ENCODE measurements at places on chromosomes 11 and 22.
A peak's percentile ranks its signal among the peaks of the same experiment; 100 is the strongest.

GRCh38 chr11:60974726-60975125 is 3.2 kb downstream of the CD6 start:
- ATAC-seq, result peak; percentile 62

- ATAC-seq, result no peak
These were observed 12.1 kb downstream of the DENND5A start for GRCh38 chr11:9253086-9253485.

GRCh38 chr11:105429096-105429910 is 180.6 kb upstream of the GRIA4 start:
- ATAC-seq, result peak; percentile 90

GRCh38 chr22:29257751-29258181 is 10.0 kb downstream of the RHBDD3 start:
- ATAC-seq, result no peak

- ATAC-seq, result no peak
These were observed 21.5 kb upstream of the SCARF2 start for GRCh38 chr22:20459152-20459542.

GRCh38 chr11:110736171-110736553 is 23.9 kb upstream of the ARHGAP20 start:
- no peak for ATAC-seq

GRCh38 chr11:133065847-133066485 is 466.3 kb downstream of the OPCML start:
- no peak for ATAC-seq

DNA sequence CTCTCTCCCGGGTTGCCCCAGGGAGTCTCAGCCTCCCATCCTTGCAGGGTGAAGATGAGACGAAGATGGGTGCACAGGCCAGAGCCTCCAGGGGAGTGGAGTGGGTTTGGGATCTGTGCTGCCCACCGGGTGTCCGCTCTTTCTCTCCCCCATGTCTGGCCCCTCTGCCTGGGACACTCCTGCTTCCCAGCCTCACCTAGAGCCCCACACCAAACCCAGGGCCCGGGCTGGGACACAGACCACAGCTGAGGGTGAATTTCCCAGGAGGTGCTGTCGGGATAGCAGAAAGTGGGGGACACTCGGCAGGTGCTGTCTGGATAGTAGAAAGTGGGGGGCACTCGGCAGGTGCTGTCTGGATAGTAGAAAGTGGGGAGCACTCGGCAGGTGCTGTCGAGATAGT is 25.0 kb upstream of the KRTAP5-7 start:
- ATAC-seq, result no peak
